ENCODE measurements at places on chromosomes 3 and 15.
A peak's percentile ranks its signal among the peaks of the same experiment; 100 is the strongest.

- H3K4me3 ChIP-seq: no peak overlapping the region
- no peaks in the 10 kb centered on the region for H3K27me3 ChIP-seq
- no peak overlapping the region for H3K27ac ChIP-seq
- DNase-seq: no peak
- H3K36me3 ChIP-seq: no peaks in the 10 kb centered on the region
Observed at GRCh38 chr15:66563566-66564110, 2.2 kb downstream of the LCTL start.

DNA sequence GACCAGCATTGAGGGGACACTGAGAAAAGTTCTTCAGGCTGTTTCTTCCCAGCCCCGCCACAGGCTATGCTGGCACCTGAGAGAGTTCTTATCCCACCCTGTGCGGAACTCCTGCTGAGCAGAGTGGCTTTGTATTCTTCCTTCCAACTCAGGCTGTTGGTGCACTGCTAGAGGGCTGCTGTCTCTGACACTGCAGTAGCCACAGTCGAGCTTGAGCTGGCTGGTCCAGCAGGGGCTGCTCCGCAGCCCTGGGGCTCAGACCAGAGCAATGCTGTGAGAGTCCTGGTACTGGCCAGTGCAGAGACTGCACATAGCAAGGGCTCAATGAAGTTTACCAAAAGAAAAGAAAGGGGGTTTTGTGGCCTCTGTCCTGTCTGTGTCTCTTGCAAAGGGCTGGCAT, 3.6 kb downstream of the GNAI2 start:
- no peaks in the 10 kb centered on the region for H3K27me3 ChIP-seq
- H3K36me3 ChIP-seq: peaks cover 30% of the 10 kb centered on the region

DNA sequence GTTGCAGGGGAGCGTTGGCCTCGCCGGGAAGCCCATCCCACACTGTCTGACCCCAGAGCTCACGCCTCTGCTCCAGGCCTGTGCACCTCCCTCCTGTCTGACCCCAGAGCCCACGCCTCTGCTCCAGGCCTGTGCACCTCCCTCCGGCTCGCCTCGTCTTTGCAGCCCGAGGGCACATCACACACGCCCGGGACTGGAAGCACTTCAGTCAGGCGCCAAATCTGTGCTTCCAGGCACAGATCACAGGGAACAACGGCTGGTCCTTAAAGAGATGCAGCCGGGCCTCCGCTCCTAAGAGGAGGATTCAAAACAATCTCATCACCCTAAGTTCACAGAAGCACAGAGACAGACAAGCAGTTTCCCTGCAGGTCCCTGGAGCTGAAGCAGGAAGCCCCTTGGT, 103.0 kb upstream of the RPL32 start:
- H3K36me3 ChIP-seq: peaks cover 6% of the 10 kb centered on the region
- no peaks in the 10 kb centered on the region for H3K27me3 ChIP-seq
- H3K4me3 ChIP-seq: no peak overlapping the region
- DNase-seq: no peak
- H3K4me1 ChIP-seq: peaks cover 18% of the 10 kb centered on the region
- H3K27ac ChIP-seq: no peak overlapping the region

DNA sequence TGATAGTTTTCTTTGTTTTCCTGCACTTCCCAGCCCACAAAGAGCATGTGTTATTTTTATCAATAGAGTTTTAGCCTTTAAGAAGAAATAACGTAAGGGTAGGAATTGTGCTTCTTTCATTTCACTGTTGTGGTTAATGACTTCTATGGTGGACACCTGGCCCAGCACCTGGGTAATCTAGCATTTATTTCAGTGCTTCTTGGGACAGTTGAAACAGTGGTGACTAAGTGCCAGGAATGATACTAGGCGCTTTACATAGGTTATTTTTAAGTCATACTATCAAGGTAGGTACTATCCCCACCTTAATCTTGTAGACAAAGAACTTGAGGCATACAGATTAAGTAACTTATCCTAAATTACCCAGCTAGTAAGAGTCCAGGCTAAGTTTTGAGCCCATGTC, 243.8 kb downstream of the SOX2 start:
- H3K36me3 ChIP-seq: no peaks in the 10 kb centered on the region
- no peak overlapping the region for H3K27ac ChIP-seq
- DNase-seq: no peak

- no peak overlapping the region for H3K4me3 ChIP-seq
- H3K27me3 ChIP-seq: no peaks in the 10 kb centered on the region
- no peak overlapping the region for H3K27ac ChIP-seq
- no peaks in the 10 kb centered on the region for H3K4me1 ChIP-seq
- no peak for DNase-seq
- H3K36me3 ChIP-seq: no peaks in the 10 kb centered on the region
Observed at GRCh38 chr15:75672646-75673425, 25.1 kb downstream of the SNX33 start.

- no peak for DNase-seq
- H3K4me3 ChIP-seq: no peak overlapping the region
- no peaks in the 10 kb centered on the region for H3K27me3 ChIP-seq
- H3K36me3 ChIP-seq: peaks cover 15% of the 10 kb centered on the region
- H3K27ac ChIP-seq: no peak overlapping the region
- peaks cover 3% of the 10 kb centered on the region for H3K4me1 ChIP-seq
Observed at GRCh38 chr3:12922306-12922705, 80.9 kb upstream of the RPL32 start.

- no peaks in the 10 kb centered on the region for H3K4me1 ChIP-seq
- no peaks in the 10 kb centered on the region for H3K27me3 ChIP-seq
- no peak for DNase-seq
- H3K4me3 ChIP-seq: no peak overlapping the region
- no peak overlapping the region for H3K27ac ChIP-seq
Observed at GRCh38 chr3:21786438-21786797, 35.4 kb upstream of the ZNF385D start.

DNA sequence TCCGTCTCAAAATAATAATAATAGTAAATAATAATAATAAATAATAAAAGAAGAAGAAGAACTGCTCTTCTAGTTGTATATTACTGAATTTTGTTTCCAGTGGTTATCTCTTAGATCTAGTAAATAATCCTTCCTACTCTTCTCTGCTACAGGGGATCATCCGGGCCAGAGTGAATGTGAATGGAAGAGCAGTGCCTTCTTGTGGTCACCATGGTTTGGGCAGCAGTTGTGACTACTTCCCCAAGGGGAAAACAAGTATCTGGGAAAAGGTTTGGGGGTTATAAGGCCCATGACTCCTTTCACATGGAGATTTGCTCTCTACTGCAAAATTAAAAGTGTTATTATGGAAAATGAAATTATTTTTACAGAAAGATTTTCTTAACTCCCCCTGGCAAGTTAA, 5.5 kb upstream of the OR5K1 start:
- H3K27ac ChIP-seq: no peak overlapping the region
- no peaks in the 10 kb centered on the region for H3K4me1 ChIP-seq
- H3K27me3 ChIP-seq: peaks cover 30% of the 10 kb centered on the region
- DNase-seq: no peak

GRCh38 chr3:31704591-31705179, 172.0 kb downstream of the STT3B start:
- H3K27ac ChIP-seq: peak overlapping the region; percentile 50
- H3K4me1 ChIP-seq: peaks cover 11% of the 10 kb centered on the region
- H3K27me3 ChIP-seq: no peaks in the 10 kb centered on the region
- no peak for DNase-seq
- no peak overlapping the region for H3K4me3 ChIP-seq
- H3K36me3 ChIP-seq: no peaks in the 10 kb centered on the region

DNA sequence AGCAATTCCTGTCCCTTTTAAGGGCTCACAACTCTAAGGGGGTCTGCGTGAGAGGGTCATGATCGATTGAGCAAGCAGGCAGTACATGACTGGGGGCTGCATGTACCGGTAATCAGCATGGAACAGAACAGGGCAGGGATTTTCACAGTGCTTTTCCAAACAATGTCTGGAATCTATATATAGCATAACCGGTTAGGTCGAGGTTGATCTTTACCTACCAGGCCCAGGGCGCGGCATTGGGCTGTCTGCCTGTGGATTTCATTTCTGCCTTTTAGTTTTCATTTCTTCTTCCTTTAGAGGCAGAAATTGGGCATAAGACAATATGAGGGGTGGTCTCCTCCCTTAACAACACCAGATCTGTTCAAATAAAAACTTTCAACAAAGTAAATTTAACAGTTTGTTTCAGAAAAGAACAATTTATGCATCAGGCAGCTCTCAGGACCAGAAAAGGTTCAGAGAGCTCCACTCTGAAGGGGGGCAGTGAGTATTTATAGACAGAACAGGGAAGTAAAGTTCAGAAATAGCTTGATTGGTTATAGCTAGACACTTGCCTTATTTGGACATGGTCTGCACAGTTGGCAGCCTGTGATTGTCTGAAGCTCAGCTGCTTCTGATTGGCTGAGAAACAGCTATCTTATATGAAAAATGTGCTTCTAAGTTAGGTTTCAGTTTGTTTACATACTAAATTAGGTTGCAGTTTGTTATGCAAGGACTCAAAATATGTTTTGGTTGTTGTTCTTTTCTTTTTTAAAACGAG, 17.2 kb upstream of the B4GALT4 start:
- peaks cover 7% of the 10 kb centered on the region for H3K27me3 ChIP-seq
- H3K27ac ChIP-seq: no peak overlapping the region
- no peaks in the 10 kb centered on the region for H3K36me3 ChIP-seq
- DNase-seq: no peak
- H3K4me1 ChIP-seq: peaks cover 5% of the 10 kb centered on the region

- H3K27ac ChIP-seq: no peak overlapping the region
- H3K36me3 ChIP-seq: no peaks in the 10 kb centered on the region
- H3K27me3 ChIP-seq: peaks cover 14% of the 10 kb centered on the region
- H3K4me3 ChIP-seq: no peak overlapping the region
- no peaks in the 10 kb centered on the region for H3K4me1 ChIP-seq
Observed at GRCh38 chr15:80423215-80423614, 19.0 kb downstream of the ARNT2 start.

GRCh38 chr15:91908391-91908790, 54.9 kb downstream of the SLCO3A1 start:
- no peaks in the 10 kb centered on the region for H3K36me3 ChIP-seq
- DNase-seq: no peak
- H3K27ac ChIP-seq: no peak overlapping the region

- H3K4me1 ChIP-seq: no peaks in the 10 kb centered on the region
- DNase-seq: no peak
- H3K27ac ChIP-seq: no peak overlapping the region
Observed at GRCh38 chr15:26867200-26868007, 542 bp downstream of the GABRA5 start.

- no peak for DNase-seq
- no peak overlapping the region for H3K4me3 ChIP-seq
- H3K4me1 ChIP-seq: peaks cover 7% of the 10 kb centered on the region
- no peak overlapping the region for H3K27ac ChIP-seq
Observed at GRCh38 chr3:11713171-11713570, 69.5 kb upstream of the VGLL4 start.

DNA sequence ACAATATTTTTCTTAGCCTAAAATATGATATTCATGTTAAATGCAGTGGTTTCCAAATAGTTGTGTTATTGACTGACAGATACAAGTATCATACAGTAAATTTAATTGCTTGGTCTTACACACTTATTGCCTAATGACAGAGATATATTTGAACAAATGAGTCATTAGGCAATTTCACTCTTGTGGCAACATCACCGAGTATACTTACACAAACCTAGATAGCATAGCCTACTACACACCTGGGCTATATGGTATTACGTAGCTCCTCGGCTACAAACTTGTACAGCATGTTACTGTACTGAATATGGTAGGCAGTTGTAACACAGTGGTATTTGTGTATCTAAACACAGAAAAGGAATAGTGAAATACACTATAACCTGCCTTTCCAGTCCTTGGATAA, 50.3 kb downstream of the SERPINI1 start:
- no peak overlapping the region for H3K27ac ChIP-seq
- DNase-seq: no peak
- no peaks in the 10 kb centered on the region for H3K4me1 ChIP-seq
- H3K27me3 ChIP-seq: no peaks in the 10 kb centered on the region
- H3K4me3 ChIP-seq: no peak overlapping the region

GRCh38 chr3:194632226-194632808, 902 bp downstream of the TMEM44 start:
- no peaks in the 10 kb centered on the region for H3K27me3 ChIP-seq
- H3K4me1 ChIP-seq: peaks cover 5% of the 10 kb centered on the region
- H3K27ac ChIP-seq: no peak overlapping the region

DNA sequence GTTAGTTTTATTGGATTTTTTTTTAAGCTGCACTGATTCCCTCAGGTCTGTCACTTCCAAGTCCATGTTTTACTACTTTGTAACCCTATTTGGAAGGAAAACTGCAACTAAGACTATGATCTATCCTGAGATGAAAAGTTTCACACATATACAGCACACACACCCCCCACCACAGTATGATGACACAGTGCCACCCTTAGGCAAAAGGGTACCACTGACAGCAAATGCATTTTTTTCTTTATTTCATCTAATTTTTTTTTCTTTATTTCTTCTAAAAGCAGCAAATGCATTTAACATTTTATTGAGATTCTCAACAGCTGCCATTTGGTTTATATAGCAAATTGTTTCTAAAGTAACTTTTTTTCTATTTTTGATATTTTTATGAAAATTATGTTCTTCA, 21.2 kb downstream of the NGRN start:
- H3K27ac ChIP-seq: no peak overlapping the region
- no peak overlapping the region for H3K4me3 ChIP-seq
- DNase-seq: peak; percentile 79
- no peaks in the 10 kb centered on the region for H3K27me3 ChIP-seq
- no peaks in the 10 kb centered on the region for H3K36me3 ChIP-seq
- no peaks in the 10 kb centered on the region for H3K4me1 ChIP-seq

DNA sequence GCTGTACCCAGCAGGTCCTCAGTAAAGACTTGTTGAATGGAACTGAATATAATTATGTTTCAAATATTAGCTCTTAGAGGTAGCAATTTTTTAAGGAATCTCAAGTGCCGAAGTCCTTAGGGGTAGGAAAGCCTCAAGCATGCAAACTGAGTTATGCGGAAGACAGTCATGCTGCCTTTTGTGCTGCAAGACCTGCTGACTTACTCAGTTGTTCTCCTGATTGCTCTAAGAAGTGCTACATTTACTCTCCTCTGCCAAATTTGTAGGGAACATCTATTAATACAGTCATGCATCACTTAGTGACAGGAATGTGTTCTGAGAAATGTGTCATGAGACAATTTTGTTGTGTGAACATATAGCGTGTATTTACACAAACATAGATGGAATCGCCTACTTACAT, 325.6 kb upstream of the AZI2 start:
- no peak for DNase-seq
- no peaks in the 10 kb centered on the region for H3K36me3 ChIP-seq
- peaks cover 2% of the 10 kb centered on the region for H3K27me3 ChIP-seq

DNA sequence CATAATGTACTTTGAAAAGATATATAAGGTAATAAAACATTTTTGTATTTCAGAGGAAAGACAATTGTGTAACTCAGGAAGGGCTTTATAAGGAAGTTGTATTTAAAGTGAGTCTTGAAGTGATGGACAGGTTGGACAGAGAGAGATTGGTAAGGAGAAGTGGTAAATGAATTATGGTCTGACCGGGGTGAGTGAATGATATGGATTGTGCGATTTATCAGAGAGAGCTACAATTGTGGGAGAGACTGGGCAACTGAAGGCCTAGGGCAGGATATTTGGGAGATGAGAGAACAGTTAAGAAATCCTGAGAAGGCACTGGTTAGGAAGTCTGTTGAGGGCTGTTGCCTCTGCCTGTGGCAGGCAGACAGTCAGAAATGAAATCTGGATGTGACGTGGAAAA, 14.8 kb downstream of the IL1RAP start:
- no peak overlapping the region for H3K4me3 ChIP-seq
- H3K36me3 ChIP-seq: peaks cover 34% of the 10 kb centered on the region
- H3K27ac ChIP-seq: no peak overlapping the region

- no peak overlapping the region for H3K27ac ChIP-seq
- H3K4me1 ChIP-seq: no peaks in the 10 kb centered on the region
- no peak overlapping the region for H3K4me3 ChIP-seq
- H3K27me3 ChIP-seq: peaks cover 21% of the 10 kb centered on the region
- H3K36me3 ChIP-seq: no peaks in the 10 kb centered on the region
Observed at GRCh38 chr3:108985844-108986243, 32.2 kb upstream of the GUCA1C start.

Data from activated CD4-positive, alpha-beta T cell treated with anti-CD3 and anti-CD28 coated beads, Interleukin-2, amount 10 ng/mL, durations not matched to agents 24 days and 14 days (primary cell).